ENCODE measurements at places on chromosomes 4 and X.
A peak's percentile ranks its signal among the peaks of the same experiment; 100 is the strongest.

- DNase-seq, result no peak
Measured at GRCh38 chr4:23737571-23737970, 152.3 kb downstream of the PPARGC1A start.

DNA sequence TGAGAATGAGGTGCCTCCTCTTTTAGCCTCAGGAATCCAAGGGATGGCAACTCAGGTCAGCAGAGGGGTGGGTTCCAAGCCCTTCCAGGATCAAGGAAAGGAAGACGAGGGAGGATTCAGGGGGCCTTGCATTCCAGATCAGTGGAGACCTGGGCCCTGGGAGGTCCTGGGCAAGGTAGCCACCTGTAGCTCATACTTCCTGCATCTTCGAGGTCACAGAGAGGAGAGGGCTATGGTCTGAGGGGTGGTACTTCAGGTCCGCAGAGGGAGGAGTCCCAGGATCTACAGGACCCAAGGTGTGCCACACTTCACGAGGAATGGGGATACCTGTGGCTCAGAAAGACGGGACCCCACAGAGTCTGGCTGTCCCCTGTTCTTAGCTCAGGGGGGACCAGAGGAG, 9.2 kb downstream of the MAGEA4 start:
- DNase-seq, result no peak

- no peak for DNase-seq
Measured at GRCh38 chr4:26984896-26985295, 124.3 kb downstream of the STIM2 start.

GRCh38 chr4:94451051-94451694, 569 bp upstream of the PDLIM5 start:
- DNase-seq, result no peak

GRCh38 chr4:39047681-39048080, 14.4 kb upstream of the KLHL5 start:
- DNase-seq, result no peak

DNA sequence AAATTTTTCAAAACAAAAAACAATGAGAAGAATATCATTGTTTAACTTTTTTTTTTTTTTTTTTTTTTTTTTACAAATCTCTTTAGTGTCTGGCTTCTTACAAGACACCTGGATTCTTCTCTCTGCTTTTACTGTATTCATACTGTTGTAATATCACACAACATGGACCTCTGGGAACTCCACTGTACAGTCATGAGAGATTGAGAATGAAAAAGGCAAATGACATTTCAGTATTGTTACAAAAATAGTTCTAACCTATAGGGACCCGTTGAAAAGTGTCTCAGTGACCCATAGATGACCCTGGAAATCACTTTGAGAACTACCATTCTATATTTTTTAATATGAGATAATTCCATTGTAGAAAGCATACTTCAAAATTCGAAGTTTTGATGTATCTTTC, 124.4 kb downstream of the SLIT2 start:
- DNase-seq, result no peak

DNA sequence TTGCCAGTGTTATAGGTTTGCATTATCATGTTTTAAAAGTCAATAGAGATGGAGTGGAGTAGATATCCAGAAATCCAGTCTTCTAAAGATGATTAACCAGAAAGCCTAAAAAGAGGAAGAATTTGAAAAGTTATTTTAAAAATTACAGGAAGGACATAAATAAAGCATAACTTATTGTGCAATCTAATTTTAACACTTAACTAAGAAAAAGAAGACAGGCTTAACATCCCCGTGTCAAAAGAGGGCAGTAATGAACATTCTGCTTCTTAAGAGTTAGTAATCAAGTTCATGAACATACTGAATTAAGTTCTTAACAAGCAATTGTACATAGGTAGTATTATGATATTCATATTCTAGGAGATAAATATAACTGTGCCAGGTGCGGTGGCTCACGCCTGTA, 39.3 kb downstream of the ELF2 start:
- no peak for DNase-seq

GRCh38 chr4:152780267-152780778, 569 bp downstream of the ARFIP1 start:
- no peak for DNase-seq

DNA sequence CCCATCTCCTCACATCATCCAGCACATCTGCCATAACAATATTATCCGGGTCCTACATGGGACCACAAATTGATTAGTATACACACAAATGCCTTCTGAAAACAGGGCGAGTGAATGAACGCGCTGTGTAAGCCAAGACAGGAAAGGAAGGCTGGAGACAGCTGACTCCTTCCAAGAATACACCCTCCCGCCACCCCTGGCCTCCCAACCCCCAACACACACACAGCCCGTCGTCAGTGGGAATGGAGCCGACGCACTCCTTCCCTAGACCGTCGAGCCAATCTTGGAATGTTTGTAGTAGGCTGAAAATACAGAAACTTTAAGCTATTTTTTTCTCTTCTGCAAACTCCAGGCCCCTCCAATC, 319 bp upstream of the MAGEH1 start:
- DNase-seq, result no peak

- peak; percentile 89 for DNase-seq
Measured at GRCh38 chrX:134631426-134632346, 26.6 kb downstream of the PLAC1 start.

GRCh38 chr4:79679859-79680258, 271.8 kb upstream of the GK2 start:
- DNase-seq, result no peak

- DNase-seq, result no peak
Measured at GRCh38 chrX:101347859-101348451, 587 bp downstream of the TIMM8A start.

DNA sequence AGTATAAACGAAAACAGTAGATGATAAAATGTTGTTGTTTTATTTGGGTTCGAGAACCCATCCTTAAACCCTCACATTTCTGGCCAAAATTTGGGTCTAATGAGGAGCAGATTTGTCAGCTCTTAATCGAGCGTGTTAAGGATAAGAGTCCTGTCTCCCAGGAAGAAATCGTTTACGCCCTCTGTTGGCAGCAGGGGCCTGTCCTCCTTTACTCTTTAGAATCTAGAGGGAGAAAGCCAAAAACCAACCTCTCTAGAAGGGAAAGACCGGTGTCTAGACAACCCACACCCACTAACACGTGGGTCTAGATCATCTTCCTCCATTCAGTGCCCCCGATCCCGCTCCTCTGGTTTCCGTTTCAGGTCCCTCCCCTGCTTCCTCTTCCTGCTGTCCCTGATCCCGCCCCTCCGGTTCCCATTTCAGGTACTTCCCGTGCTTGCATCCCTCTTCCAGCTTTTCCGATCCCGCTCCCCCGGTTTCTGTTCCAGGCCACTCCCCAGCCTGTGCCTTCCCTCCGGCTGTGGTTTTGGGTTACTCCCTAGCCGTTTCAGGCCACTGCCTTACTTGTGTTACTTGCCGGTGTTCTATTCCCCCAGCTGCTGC, 339.1 kb downstream of the PAPSS1 start:
- DNase-seq, result no peak

DNA sequence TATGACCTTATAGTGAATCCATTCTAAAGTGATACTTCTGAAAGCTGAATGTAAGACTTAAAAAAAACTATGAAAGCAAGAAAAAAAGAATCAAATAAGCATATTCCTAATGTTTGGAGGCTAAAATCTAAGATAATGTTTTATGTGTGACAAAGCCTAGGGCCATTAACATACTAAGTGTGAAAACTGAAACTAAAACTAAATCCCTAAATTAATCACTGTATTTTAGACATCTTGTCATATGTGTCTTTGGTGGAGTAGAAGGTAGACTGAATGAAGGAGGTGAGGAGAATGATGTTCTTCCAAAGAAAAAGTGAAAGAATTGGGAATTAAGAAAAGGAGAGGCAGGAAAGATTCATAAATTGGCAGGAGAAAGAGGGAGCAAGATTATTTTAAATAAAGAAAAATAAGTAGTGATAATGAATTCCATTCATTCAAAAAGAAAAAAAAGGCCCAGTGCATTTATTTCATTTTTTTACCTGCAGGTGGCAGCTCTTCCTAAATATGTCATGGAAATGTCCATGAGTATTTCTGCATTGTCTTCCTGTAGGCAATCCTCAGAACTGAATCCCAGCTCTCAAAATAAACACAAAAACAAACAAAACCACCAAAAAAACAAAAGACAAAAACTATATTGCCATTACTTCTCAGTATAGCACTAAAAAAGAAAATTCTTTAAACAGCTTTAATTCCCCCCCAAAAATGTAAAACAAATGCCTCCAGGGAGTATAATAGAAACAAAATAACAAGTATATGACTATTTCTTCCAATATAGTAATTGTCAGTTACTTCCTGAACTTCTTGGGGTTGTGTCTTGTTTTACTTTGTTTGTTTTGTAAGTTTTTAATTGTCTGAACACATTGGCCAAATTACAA, 17.0 kb upstream of the AP1AR start:
- DNase-seq, result no peak

- DNase-seq, result no peak
Measured at GRCh38 chrX:107204068-107204605, 2.1 kb downstream of the NUP62CL start.

GRCh38 chrX:136652822-136653723, 5.1 kb downstream of the CD40LG start:
- DNase-seq, result no peak

DNA sequence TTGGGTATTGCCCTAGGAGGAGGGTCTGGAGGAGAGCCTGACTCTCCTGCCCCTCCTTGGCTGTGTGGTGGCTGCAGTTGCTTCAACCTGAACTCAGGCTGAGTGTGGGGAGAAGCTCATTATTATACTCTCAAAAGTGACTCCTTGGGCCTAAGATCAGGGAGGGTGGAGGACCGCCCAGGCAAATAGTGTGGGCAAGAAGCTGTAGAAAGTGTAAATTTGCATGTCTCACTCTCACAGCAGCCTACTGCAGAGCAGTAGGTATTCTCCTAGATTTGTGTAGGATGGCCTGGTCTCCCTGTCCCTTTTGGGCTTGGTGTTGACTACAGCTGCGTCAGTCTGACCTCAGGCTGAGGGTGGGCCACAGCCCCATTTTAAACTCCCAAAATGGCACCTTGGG, 156.1 kb downstream of the ZNF330 start:
- DNase-seq, result no peak

GRCh38 chr4:21544415-21544814, 404.2 kb downstream of the KCNIP4 start:
- no peak for DNase-seq

GRCh38 chr4:177117256-177117655, 192.4 kb upstream of the NEIL3 start:
- no peak for DNase-seq

DNA sequence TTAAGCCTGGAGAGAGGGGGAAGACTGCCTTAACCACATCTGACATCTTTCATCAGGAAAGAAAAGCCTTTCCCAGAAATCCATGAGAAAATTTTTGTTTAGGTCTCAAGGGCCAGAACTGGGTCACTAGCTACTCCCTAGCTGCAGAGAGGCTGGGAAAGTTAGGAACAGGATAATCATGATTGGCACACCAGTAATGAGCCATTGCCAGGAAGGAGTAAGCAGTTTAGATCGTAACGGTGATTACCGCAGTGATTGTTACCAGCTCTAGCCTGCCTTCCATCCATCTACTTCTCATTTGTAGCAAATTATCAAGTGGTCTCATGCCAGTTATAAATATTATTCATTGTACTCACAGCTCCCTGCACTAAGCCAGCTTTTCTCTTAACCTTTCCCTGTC, 22.7 kb upstream of the STX18 start:
- DNase-seq, result no peak

GRCh38 chr4:109676886-109677285, 26.4 kb downstream of the CASP6 start:
- no peak for DNase-seq

- DNase-seq, result no peak
Measured at GRCh38 chr4:117421706-117422105, 336.3 kb upstream of the TRAM1L1 start.

GRCh38 chr4:23894021-23894420, 4.2 kb upstream of the PPARGC1A start:
- no peak for DNase-seq

DNA sequence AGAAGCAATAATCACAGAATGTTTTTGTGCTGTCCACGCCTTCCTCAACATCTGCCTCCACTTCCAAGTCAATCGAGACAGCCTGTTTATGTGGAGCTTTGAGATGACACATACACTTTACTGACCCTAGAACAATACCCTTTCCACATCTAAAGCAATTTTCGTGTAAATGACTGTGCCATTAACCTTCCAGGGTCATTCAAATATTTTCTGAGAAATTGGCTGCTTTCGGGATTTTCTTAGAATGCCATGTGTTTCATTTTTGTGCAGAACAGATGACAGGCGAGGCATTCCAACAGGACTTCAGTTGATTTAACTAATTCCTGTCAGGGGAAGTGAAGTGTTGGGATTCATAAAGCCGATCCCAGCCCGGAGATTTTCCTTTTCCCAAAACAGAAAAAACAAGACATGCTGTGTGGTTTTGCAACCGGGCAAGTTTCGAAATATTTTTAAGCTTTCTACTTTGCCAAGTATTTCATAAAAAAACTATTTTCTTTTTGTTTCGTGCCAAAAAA, 73.9 kb downstream of the SORBS2 start:
- DNase-seq, result no peak

DNA sequence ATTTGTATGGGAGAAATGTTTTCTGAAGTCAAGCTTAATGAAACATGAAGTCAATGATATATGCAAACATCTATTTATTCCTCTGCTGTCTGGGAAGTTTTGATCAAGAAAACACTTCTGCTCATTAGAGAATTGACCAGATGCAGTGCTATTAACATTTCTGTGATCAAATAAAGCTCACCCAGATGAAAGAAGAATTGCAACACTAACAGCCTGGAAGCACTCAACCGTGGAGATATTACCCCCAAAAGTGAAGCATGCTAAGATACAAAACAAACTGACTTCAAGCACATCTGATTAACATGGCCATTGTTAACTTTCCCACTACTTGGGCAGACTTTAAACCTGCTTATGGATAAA, 73.7 kb upstream of the GUCY1A1 start:
- DNase-seq, result no peak

DNA sequence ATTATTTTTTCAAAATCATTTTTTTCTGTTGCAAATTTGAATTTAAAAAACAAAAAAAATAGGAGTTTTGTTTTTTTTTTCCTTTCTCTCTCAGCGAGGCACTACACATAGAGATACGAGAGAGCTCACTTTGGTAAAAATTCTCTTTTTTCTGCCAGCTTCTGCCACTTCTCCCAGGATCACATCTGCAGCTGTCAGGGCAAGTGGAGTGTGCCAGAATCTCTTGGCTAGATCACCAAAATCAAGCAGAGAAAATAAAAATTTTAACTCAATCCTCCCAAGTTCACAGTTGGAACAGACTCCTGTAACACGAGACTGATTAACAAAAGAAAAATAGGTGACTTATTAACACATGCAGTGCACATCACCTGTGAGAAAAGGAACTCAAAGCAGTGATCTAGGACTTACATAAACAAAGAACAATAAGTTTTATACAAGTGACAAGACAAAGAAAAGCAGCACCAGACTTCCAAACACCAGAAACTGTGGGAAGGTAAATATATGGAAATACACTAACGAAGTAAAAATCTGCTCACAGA, 213.2 kb upstream of the ZFP42 start:
- DNase-seq, result no peak

DNA sequence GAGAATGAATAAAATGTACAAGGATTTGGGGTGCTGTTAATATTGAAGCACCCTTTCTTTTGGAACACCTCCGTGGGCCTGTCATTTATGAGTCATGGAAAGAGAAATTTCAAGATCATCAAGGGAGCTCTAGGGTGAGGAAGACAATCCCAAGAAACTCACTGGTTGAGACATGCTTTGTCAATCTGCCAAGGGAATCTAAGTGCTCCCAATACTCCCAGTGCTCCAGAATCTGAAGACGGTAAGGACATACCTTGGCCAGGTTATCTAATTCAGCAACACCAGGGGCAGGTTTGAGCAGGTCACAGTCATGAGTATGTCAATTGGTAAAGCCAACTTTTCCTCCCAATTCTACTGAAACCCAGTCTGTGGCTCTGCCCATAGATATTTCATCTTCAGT, 556.4 kb upstream of the CPEB2 start:
- no peak for DNase-seq
